AG04449 (cell line): ENCODE measurements at places on chromosomes 1 and 21.

DNA sequence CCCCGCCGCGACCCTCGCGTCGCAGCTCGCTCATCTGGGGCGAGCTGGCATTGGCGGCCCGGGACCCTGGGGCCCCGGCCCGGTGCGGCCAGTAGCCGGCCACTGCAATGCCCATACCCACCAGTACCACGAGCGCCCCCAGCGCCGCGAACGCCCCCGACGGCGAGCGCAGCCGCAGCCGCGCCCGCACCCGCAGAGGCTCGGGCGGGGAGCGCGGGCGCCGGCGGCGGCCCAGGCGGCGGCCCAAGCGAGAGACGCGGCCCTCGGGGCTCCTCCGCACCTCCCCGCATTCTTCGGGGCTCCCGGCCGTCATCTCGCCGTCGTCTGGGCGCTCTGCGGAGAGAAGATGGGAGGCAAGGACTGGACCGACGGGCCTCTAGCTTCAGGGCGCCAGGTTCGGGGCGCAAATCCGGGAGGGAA, 2.2 kb downstream of the TMEM200B start:
- DNase-seq: no peak

DNA sequence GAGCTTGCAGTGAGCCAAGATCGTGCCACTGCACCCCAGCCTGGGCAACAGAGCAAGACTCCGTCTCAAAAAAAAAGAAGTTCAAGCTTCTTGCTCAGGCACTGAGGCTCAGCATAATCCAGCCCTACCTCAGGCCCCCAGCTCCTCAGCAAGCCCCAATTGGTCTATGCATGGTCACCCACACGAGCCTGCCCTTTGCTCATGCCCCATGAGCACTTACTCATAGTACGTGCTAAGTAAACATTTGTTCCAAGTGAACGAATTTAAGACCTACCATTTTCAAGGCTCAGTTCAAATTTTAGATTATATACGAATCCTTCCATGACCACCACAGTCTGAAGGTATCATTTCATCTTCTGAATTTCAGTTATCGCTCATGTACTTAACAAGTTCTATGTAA, 4.3 kb downstream of the PDZK1 start:
- no peak for DNase-seq

DNA sequence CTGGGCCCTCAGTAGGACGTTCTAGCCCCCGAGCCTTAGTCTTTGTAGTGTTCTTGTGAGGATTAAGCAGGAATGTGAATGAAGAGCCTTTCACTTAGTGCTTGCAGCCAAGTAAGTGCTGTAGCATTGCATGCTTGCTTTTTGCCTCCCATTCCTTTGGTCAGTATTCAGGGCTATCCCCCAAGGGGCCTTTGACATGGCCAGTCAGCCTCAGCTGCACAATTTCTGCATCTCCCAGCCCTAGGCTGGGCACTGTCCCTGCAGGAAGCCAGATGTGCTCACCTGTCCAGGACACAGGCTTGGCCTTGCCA, 30.5 kb downstream of the SOX13 start:
- no peak for DNase-seq

GRCh38 chr1:162003061-162003829, 20.4 kb downstream of the OLFML2B start:
- DNase-seq: peak; percentile 88

- no peak for DNase-seq
Observed at GRCh38 chr1:199067483-199067882, 428.6 kb downstream of the PTPRC start.

- no peak for DNase-seq
Observed at GRCh38 chr1:181784039-181784683, 277.4 kb downstream of the ZNF648 start.

GRCh38 chr1:223031733-223032601, 111.1 kb downstream of the TLR5 start:
- no peak for DNase-seq

GRCh38 chr1:6638226-6638625, 13.6 kb downstream of the THAP3 start:
- DNase-seq: no peak

- no peak for DNase-seq
Observed at GRCh38 chr1:1425753-1426495, 4.8 kb upstream of the ANKRD65 start.

- no peak for DNase-seq
Observed at GRCh38 chr1:30720271-30721223, 2.8 kb downstream of the MATN1 start.

DNA sequence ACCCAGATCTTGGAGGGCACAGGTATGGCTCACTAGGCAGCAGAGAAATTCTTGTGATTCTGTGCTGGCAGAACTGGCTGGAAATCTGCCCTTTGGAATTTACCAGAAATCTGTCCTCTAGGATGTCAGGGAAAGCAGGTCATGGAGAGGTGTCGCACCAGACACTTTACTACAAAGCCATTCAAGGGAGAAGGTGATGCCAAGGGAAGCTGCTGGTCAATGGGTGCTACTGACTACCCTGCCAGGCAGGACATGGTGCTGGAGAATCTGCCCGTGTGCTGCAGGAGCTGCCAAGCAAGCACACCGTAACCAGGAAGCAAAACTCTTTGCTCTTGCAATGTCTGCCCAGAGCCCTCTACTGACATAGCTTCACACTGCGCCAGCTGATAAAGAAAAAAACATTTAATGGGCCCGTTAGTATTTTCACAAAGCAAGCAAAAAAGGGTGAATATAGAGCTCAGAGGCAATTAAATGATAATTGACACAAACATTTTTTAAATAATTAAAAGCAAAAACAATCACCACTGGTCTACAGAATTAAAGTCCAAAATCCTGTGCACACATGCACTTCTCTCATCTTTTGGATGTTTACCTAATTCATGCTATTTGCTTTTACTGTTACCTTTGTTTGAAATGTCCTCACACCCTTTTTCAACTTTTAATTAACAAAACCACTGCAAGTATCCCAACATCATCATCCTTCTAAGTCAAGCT, 7.2 kb upstream of the FBXO28 start:
- no peak for DNase-seq

DNA sequence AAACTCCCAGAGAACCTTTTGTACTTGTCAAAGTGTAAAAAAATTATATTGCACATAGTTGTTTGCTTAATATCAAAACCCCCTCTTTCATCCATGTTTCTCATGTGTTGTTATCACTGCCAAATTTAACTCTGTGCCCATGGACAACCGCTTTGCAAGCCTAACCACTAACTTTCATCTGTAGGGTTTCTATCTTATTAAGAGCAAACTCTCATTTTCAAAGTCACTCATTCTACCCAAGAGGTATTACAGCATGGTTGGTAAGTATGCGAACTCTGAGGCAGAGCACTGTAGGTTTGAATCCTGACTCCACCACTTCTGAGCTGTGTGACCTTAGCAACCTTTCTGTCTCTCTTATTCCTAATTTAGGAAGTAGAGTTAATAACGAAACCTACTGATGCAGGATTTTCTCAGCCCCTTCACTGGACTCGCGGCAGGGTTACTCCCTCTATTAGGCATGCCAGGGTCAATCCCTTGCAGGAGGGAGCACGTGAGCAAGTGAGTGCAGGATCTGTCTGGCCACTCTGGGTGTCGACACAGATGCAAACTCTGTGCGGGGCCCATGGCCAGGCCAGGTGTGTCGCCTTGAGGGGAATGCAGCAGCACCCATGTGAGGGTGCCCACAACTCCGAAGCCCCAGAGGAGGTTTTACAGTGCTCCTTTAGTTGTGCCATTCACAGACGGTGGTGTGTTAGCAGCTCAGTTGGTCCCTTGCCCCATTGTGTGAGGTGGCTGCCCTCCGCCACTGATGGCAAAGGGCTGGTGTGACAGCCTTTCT, 361.5 kb upstream of the ADGRL2 start:
- DNase-seq: no peak

DNA sequence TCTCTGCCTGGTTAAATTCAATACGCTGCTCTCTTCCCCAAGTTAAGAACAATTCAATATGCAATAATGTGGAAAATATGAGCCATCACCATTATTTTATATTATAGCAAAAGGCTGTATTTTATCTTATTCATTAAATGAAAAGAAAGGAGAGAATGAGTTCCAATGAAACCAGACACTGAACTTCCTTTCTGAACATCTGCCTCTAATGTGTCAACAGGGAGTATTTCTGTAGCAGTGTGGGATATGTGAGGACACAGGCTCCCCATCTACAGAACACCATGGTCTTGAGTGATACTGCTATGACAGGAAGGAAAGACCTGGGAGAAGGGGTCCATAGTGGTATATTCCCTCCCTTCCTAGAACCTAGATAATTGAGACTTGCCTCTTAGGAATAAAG, 46.3 kb downstream of the CASQ2 start:
- no peak for DNase-seq

DNA sequence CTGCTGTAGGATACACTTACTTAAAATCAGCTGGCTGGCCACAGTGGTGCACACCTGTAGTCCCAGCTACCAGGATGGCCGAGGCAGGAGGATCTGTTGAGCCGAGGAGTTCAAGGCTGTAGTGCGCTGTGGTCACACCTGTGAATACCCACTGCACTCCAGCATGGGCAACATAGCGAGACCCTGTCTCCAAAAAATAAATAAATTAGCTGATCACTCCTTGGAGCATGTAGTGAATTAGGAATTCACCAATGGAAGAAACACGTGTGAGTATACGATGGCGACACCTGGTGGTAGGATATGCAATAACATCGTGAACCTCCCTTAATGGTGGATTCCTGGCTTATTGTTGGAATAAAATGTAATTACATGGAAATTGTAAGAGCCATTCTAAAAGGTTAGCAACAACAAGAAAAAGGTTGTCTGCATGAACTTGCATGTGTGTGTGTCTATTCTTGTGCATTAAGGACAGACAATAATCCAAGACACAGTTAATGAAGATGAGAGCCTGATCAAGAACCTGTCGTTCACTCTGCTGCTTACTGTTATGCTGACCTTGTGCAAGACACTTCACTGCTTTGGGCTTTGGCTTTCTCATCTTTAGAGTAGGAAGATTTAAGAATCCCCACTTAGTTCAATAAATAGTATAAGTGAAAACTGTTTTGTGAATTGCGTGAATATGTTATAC, 38.6 kb upstream of the COX20 start:
- DNase-seq: no peak

GRCh38 chr21:42565886-42566523, 52.4 kb downstream of the SLC37A1 start:
- DNase-seq: no peak

GRCh38 chr1:52904927-52905698, 16.4 kb downstream of the ECHDC2 start:
- DNase-seq: no peak

DNA sequence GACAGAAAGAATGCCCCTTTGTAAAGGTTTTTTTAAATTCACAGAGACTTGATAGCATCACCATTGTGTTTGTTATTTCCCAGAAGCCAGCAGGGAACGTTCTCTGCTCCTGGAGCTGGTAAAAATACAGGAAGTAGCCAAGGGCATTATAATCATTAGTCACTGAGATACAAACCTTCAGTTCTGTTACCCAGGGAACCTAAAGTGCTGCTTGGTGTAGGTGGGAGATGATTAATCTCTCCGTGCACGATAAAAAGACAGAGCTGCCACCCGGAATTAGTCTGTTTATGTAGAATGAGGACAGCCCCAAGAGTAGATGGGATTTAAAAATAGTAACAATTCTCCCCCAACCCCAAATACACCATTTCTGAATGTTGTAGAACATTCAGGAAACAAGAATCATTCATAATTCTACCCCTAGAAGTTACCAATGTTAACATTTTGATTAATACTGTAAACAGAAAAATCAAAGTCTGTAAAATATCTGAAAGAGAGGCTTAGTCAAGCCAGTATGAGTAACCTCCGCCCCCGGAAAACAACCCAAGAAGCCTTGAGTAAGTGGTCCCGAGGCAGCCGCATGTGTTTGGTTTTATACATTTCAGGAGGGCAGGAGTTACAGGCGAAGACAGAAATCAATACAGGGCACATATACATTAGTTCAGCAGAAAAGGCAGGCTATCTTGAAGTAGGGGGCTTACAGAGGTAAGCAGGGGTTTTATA, 45.3 kb upstream of the CTBS start:
- no peak for DNase-seq

DNA sequence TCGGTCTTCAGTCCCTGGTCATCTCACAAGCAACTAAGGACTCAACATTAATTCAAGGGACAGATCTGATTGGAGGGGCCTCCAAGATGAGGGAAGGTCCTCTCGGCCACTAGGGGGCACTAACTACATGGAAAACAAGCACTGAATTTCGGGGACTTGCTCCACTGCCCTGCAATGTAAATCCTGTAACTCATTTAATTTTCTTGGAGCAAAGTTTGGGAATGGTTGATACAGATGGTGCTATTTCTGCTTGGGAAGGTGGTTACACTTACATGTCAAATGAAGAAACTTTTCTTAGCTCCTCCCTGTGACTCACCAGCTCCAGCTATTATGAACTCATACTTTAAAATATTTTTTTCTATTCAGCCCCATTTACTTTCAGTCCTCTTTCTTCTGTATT, 97.4 kb upstream of the KCNJ15 start:
- peak; percentile 49 for DNase-seq

DNA sequence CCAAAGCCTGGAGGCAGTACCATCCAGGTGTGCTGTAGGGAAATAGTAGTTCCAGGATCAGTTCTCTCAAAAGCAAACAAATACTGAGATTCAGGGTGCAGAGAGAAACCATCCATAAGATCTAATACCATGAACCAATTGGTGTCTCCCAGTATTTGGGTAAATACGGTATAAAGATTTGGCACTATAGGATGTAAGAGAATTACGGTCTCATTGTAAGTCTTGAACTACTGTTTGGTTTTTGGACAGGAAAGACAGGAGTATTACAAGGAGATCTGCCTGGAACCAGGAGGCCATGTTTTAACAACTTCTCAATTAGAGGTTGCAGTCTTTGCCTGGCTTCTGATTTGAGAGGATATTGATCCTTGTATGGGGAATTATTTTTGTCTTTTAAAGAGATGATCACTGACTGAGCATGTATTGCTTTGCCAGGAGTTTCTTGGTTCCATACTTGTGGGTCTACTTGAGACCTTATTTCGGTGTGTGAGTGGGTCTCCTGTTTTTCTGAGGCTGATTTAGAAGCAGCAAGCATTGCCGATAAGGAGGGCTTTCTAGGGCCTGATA, 10.2 kb downstream of the AADACL4 start:
- DNase-seq: no peak

- no peak for DNase-seq
Observed at GRCh38 chr1:80542231-80542630, 1258.5 kb upstream of the ADGRL2 start.

- no peak for DNase-seq
Observed at GRCh38 chr1:29519788-29520110, 283.4 kb downstream of the PTPRU start.

DNA sequence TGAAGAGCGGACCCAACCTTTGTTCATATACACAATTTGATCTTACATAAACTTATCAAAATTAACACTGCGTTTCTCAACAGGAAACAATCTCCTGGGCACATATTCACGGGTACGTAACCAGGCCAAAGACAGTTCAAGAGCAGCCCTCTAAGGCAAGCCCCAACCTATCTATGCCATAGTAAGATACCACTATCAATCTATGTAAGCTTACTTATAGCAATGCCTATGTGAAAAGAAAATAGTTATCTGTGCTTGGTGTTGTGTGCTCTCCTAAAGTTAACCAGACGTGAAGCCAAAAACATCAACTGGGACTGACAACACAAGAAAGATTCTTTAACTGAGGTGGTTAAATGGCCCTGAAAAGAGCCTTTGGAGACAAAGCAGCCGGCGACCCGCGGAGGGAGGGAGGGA, 49.4 kb upstream of the BOLA1 start:
- DNase-seq: no peak
